ENCODE measurements at places on chromosomes 11 and 22.

DNA sequence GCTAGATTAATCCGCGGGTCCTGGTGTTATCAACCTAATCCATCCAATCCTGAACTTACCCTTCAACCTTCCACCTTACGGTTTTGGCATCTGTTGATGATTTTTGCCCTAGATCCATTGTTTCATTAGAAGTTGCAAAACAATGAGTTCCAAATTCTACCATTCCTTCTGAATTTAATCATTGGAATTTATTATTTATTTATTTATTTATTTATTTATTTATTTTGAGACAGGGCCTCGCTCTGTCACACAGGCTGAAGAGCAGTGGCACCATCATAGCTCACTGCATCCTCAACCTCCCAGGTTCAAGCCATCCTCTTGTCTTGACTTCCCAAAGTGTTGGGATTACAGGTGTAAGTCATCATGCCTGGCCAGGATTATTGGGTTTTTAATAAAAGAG, 20.3 kb upstream of the VPS37C start:
- DNase-seq = no peak

- DNase-seq = no peak
Measured at GRCh38 chr22:46829941-46830715, 67.7 kb downstream of the TBC1D22A start.

DNA sequence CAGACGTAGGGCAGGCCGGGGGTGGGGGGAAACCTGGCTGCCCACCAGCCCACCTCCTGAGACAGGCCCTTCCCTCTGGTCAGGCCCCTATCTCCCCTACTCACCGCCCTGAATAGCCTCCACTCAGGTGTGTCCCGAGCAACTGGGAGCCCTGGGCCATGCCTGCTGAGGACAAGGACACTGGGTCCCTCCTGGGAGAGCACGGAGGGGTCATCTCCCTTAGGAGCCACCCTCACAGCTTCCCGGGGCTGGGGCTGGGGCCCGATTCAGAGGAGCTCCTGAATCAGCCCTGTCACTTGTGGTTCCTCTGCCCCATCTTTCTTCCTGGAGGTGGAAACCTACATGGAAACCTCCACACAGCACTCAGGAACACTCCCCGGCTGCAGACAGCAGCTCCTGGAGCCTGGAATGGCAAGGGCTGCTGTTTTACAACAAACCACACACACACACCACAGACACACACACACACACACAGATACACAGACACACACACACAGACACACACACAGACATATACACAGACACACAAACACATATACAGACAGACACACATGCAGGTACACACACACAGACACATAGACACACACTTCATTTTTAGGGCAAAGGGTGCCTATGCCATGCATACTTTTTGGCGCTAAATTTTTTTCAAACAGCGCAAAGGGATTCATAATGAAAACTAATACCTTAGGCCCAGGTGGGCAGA, 9.6 kb upstream of the EMID1 start:
- DNase-seq = no peak

DNA sequence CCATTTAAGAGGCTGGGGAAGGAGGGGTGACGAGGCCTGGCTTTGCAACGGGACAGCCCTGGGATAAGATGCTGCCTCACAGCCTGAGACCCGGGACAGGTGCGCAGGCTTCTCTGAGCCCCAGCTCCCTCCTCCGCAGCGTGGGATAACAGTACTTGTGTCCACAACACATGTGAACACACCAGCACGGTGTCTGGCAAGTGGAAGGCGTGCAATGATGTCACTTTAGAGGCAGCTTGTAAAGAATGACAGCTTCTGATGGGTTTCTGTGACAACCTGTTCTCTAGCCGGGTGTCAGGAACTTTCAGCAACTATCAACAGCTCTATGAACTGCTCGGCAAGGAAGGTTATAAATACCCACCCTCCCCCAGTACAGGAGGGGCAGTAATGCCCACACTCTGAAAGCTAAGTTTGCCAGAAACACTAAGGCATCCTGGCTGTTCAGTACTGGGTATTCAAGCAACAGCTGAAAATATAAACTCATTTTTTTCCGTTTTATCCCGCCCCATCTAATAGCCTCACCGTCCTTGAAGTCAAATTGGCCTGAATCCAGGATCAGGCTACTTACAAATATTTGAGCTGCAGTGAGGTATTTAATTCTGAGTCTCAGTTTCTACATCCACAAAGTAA, 59.7 kb downstream of the MYH9 start:
- DNase-seq = no peak

- DNase-seq = no peak
Measured at GRCh38 chr22:32590556-32590955, 115.9 kb downstream of the FBXO7 start.

- no peak for DNase-seq
Measured at GRCh38 chr11:92767416-92767815, 202.0 kb upstream of the MTNR1B start.

GRCh38 chr11:79514695-79515094, 73.9 kb upstream of the TENM4 start:
- DNase-seq = no peak

GRCh38 chr11:976431-977160, 50.9 kb downstream of the AP2A2 start:
- no peak for DNase-seq

DNA sequence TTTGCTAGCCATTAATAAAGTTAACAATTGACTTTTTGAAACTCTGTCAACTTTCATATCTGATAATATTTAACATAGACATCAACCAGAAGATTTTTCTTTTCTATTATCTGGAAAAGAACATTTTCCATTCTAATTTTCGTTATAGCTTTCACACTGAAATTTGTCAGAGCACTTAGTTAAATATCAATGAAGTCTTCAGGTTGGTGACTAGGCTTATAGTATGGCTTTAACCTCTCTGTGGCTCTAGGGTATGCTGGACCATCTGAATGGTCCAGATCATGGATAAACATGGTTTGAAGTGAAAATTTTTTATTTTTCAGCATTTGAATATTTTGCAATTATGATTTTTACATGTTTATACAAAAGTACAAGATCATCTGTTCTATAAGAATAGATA, 548.1 kb downstream of the CNTN5 start:
- no peak for DNase-seq

GRCh38 chr11:134822897-134823296, 410.9 kb upstream of the B3GAT1 start:
- no peak for DNase-seq

DNA sequence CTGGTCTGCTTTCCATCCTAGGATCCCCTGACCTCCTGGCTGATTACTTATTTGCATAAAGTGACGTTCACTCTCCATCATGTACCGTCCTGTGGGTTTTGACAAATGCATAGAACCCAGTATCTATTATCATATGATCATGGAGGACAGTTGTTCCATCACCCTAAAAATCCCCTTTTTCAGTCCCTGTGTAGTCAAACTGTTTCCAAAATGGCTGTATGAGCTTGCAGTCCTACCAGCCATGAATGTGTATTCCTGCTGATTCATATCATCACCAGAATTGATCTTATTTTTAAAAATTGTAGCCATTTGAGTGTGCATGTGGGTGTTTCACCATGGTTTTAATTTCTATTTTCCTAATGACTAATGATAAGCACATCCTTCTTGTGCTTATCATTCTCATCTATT, 108.8 kb downstream of the MPPED1 start:
- DNase-seq = no peak

DNA sequence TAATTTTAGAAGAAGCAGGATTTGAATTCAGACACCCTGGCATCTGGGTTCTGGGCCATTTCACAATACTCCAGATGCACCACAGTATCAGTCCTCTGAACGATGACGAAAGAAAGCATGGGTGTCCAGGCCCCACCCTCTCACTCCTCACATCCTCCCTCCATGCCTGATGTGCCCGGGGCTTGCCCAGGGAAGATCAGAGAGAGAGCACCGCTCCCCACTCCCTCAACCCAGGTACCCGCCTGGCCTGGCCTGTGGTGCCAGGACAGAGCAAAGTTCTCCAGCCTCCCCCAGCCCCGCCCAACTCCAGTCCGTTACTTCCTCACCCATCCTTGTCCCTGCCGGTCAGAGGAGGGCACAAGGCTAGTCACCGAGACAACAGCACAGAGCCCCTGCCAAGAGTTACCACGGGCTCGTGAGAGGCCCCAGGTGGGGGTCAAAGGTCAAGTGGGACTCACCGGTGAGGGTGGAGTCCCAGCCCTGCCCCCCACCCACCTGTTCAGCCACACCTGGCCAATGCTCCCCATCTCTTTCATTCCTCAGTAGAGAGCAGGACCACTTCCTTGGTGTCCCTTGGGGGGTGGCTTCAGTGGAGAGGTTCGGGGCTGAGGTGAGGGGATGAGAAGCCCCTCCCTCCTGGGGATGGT, 8.1 kb downstream of the BCL9L start:
- DNase-seq = no peak

DNA sequence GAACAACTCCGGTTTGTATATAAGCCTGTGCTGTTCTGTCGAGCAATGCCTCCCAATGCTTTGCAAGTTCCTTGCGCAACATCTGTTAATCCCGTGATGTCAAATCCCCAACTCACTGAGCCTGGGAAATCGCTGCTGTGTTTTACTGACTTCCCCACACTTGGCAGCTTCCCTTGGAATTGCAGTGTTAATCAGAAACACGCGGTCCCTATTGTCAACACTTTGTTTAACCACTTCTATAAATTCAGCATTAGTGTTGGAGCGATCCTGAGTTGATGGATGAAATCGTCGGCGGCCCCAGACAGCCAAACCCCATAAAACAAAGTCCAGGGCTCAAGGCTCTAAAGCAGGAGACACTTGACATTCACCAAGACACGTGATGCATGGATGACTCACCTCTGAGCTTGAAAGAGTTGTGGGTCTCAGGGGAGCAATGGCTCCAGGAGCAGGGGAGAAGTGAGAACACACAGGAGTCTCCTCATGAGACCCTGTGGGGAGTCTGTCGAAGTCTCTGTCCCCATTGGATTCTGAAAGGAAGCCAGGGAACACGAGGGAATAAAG, 555.3 kb downstream of the MIAT start:
- no peak for DNase-seq

DNA sequence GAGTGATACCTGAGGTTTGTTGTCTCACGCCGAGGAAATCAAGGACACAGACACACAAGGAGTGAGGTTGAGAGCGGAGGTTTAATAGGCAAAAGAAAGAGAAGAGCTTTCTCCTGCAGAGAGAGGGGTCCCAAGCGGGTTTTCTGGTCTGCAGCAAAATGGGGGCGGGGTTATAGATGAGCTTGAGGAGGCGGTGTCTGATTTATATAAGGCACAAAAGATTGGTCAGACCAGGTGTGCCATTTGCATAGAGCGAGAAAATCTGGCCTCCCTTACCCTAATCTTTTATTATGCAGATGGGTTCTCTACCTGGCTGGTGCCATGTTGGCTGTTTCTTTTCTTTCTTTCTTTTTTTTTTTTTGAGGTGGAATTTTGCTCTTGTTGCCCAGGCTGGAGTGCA, 11.8 kb downstream of the C11orf96 start:
- no peak for DNase-seq

DNA sequence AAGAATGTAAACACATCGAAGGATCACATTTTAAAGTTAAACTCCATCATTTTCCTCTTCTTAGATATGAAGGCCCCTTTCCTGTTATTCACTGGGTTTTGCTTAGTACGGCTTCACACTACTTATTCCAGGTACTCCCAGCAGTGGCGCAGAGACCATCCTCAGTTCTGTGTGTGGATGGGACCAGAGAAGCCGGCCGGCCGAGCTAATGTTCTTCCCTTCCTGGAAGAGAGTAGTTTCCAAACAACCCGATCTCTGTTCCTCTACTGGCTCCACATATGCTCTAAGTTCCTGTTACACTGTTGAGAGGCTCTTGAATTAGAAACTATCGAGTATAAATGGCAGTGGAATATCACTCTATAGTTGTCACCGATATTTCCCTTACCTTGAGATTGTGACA, 684 bp upstream of the NFRKB start:
- DNase-seq = no peak

- DNase-seq = no peak
Measured at GRCh38 chr11:79550809-79551208, 110.0 kb upstream of the TENM4 start.

DNA sequence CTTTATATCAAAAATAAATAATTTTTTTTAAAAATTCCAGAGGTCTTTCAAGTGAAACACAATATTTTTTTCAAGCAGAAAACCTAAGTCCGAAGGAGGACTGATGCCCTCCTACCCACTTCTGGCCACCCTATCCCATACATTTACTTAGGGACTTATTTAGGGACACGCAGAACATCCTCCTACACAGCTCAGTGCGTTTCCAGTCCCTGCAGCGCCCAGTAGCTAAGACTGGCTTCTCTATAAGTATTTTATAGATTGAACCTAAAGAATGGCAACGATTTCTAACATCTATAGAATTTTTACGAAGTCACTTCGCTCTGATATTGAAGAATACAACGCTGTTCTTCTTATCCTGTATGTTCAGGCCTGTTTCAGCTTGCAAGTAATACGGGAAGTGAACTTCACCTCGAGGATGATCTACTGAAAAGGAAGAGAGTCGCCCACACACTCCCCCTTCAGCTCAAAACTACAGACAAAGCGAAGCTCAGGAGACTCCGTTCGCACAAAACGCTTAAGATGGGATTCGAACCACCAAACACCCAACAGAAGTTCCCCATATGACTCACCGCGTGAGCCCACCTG, 328 bp downstream of the CHEK2 start:
- DNase-seq = no peak

GRCh38 chr11:112597286-112597790, 336.7 kb upstream of the PLET1 start:
- no peak for DNase-seq

- DNase-seq = no peak
Measured at GRCh38 chr11:16775614-16776283, 37.3 kb downstream of the C11orf58 start.

- no peak for DNase-seq
Measured at GRCh38 chr11:335779-336658, 15.4 kb upstream of the IFITM3 start.
